ENCODE measurements at places on chromosomes 1 and 21.

- no peak for DNase-seq
These were observed 32.6 kb upstream of the TLR5 start for GRCh38 chr1:223175633-223176032.

GRCh38 chr21:43287111-43287760, 118.4 kb downstream of the CRYAA start:
- DNase-seq: no peak

DNA sequence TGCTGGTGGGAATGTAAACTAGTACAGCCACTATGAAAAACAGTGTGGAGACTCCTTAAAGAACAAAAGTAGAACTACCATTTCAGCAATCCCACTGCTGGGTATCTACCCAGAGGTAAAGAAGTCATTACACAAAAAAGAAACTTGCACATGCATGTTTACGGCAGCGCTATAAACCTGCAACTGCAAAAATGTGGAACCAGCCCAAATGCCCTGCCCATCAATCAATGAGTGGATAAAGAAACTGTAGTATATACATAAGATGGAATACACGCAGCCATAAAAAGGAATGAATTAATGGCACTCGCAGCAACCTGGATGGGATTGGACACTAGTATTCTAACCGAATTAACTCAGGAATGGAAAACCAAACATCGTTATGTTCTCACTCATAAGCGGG, 51.0 kb downstream of the ZSWIM5 start:
- no peak for DNase-seq

DNA sequence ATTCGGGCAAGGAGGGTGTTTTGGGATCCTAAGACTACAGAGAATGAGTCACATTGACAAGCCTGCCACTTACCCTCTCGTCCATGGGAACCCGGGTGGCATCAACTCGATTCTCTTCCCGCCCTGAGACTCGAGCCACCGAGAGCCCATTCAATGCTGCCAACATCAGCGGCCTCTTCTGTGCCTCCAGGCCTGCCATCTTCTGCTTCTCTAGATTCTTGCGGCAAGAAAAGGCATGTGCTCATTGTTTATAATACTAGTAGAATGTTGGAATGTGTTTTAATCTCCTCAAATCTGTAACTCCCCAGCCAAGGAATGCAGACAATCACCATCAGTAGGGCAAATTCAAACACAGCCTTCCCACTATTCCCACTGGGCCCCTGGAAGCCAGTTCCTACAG, 96.9 kb downstream of the SMYD2 start:
- DNase-seq: no peak
